NCI-H510A treated with DMSO at 0.1 percent for 48 hours (cell line): ENCODE measurements at places on chromosomes 5 and 9.

GRCh38 chr9:128892221-128892921, 10.4 kb downstream of the LRRC8A start:
- DNase-seq = no peak

DNA sequence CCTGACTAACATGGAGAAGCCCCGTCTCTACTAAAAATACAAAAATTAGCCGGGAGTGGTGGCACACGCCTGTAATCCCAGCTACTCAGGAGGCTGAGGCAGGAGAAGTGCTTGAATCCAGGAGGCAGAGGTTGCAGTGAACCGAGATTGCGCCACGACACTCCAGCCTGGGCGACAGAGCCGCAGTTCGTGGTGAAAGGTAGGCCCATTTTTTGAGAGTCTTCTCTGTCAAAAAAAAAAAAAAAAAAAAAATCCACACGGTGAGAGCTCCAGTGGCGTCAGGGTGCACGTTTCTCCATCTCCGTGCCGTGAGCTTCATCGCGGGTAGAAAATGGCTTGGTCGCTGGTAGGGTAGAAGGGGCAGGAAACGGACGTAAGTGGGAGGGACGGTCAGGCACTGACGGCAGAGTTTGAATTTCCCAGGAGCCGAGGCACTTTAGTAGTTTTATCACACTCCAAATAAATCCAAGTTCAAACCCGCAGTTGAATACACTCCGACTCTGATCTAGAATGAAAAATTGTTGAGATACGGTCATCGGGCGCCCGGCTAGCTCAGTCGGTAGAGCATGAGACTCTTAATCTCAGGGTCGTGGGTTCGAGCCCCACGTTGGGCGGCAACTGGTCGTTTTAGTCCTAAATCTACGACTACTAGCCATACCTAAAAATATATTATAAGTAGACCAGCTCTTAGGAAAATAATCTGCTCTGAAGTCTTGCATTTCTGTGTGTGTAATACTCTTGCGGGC, 2.4 kb upstream of the TRIM7 start:
- DNase-seq = no peak

DNA sequence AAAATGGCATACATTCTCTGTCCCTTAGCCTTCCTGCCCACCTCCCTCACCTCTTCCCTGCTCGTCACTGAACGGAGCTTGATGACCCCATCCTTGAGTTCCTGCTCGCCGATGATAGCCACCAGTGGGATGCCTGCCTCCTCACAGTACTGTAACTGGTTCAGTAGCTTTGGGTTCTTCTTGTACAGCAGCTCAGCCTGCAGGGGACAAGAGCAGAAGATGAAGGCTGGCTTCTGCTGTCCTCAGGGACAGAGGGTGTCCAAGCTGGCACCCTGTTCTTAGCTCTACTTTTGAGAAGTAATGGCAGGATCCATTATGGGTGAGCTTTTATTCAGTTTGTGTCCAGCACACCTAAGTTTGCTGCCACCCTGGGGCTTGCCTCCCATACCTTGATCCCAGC, 1.3 kb upstream of the DND1 start:
- no peak for DNase-seq

DNA sequence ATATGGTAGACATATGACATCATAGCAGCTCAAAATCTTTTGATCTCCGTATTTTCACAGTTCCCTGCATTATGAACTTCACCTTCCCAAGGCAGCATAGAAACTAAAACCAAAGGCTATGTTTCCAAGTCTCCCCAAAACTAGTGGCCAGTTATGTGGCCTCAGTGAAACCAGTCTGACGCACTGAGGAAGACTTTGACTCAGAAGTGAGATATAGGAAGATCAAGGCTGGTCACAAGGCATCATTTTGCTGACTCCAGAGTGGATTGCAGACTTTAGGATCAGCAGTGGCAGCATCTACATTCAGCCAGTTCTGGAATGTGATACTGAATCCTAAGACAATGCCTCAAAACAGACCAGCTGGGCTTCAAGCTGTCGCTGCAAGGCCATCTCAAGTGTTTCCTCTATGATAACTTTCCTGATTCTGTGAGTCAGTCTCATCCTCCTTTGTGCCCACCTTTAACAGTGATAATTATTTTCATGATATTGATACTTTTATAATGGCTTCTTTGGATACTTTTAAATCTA, 34.4 kb upstream of the ELL2 start:
- no peak for DNase-seq

GRCh38 chr5:179758955-179759354, 26.3 kb downstream of the MAML1 start:
- no peak for DNase-seq

DNA sequence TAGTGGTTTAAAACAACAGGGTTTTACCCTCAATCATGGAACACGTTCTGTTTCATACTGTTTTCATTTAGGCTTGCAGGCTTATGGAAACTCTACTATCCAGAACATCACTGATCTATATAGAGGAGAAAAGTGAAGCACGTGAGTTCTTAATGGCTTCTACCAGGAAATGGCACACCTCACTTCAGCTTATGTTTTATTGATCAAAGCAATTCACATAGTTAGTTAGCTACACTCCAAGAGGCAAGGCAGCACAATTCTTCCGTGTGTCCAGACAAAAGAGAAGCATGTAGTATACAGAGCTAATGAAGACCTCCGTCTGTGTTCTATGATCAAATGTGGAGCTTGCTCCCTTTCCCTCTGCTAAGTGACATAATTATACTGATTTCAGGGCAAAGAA, 353.3 kb upstream of the CD180 start:
- peak; percentile 27 for DNase-seq

DNA sequence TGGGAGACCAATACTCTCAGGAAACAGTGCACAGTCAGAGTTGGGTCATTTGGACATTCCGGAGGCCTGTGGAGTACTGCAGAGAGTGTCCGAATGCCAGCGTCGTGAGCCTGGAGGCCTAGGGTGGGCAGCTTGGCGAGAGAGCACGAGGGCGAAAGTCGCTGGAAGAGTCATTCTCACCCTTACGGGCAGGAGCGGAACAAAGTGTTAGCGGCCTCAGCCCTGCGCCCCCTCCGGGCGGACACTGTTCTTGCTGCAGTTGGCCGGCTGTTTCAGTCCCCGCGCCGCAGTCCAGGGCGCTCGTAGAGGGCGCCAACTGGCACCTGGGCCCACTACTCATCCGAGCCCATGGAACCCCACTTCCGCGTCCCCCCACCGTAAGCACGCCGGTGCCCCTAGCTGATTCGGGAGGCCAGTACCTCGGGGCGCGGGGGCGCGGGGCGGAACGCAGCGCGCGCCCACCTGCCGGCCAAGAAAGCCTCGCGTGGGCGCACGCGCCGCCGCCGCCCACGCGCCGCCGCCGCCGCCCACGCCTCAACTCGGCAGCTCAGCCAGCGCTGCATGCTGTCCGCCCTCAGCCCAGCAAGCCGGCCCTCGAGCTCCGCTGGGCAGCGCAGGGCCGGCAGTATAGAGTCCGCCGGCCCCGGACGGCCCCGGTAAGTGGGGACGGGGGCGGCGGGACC, 99.7 kb upstream of the CCL21 start:
- no peak for DNase-seq

DNA sequence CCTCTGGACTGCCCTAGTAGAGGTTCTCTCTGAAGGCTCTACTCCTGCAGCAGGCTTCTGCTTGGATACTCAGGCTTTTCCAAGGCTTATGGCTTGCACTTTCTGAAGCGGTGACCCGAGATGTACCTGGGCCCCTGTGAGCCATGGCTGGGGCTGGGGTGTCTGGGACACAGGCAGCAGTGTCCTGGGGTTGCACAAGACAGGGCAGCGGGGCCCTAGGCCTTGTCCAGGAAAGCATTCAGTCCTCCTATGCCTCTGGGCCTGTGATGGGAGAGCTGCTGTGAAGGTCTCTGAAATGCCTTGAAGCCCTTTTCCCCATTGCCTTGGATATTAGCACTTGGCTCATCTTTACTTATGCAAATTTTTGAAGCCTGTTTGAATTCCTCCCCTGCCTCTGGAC, 192.2 kb downstream of the YTHDC2 start:
- no peak for DNase-seq

GRCh38 chr9:135827301-135827700, 80.0 kb downstream of the CAMSAP1 start:
- DNase-seq = no peak

DNA sequence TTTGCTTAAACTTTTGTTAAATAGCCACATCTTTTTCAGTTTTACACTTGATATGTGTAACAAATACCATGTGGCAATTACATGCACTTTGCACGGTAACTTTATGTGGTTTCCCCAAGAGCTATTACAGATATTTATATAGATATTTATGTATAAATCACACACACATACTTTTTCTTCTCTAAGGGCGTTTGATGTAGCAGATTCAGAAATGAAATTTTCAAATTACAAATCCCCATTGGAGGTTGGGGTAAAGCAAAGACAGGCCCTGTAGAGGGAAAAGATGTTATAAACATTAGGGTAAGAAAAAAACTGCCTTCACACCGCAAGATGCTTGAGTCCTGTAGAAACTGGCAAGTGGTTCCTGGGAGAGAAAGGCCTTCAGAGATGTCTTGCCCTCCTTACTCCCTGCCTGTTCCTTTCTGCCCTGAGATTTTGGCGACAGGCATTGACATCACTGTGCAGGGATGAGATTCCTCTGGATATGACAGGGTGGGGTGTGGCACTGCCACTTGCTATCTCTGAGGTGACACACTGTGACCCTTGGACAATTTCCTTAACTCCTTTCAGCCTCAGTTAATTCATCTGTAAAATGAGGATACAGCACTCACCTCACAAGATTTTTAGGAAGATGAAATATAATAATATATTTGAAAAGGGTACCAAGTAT, 177.9 kb upstream of the TUT7 start:
- DNase-seq = no peak

GRCh38 chr5:141788296-141788970, 89.8 kb downstream of the PCDH1 start:
- no peak for DNase-seq

- no peak for DNase-seq
Measured at GRCh38 chr5:73135021-73135420, 14.6 kb downstream of the TMEM171 start.

DNA sequence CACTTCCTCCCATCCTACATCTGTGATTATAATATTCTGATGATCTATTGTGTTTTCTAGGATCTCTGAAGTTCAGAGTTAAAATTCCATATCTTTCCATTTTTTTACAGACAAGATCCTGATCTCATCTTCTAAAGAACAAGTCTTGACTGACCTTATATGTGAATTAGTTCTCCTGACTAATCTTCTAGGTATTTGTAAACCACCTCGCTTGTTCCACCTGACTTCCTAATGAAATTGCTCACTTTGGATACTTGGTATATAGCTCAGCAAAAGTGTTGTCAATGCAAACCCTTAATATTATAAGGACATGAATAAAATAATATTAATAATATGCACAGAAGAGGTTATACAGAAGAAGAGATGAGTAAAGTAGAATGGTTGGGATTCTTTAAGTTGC, 68.2 kb upstream of the NR4A3 start:
- no peak for DNase-seq

DNA sequence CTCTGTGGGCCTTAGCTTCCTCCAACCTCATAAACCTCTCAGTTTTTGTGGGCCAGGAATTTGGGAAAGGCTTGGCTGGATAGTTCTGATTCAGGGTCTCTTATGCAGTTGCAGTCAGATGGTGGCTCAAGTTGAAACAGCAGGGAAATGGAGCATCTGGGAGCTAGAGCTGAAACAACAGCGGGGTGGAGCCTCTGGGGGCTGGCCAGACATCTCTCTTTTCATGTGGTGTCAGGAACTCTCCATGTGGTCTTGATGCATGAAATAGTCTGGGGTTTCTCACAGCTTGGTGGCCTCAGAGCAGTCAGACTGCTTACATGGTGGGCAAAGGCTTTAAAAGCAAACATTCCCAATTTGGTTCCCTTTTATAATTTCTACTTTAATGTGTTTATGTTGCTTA, 13.5 kb downstream of the ZNF346 start:
- no peak for DNase-seq

DNA sequence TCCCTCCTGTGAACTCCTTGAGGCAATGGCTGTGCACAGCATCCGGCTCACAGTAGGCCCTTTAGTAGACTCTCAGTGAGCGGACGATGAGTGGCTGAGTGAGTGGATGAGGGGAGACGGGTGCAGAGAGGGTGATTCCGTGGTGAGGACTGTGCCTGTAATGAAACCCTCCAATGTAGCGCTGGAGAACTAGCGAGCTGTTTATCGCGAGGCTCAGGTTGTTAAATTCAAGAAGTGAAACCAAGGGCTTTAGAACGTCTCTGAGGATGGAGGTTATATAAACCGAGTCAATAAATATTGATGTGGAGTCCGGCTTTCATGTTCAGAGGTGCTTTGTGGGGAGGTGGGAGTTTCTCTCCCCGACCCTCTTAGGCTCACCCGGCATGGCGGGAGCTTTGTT, 53.2 kb downstream of the NSG2 start:
- no peak for DNase-seq

DNA sequence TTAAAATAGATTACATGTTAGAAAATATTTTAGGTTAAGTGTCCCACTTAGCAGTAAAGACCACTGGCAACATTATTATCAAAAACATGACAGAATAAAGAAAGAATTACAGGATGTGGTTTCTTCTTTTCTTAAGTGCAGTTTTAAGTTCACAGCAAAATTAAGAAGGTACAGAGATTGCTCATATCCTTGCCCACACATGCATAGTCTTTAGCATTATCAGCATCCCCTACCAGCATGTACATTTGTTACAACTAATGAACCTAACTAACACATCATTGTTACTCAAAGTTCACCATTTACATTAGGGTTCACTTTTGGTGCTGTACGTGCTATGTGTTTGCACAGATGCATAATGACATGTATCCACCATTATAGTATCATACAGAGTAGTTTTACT, 837.7 kb upstream of the CDH9 start:
- DNase-seq = no peak

DNA sequence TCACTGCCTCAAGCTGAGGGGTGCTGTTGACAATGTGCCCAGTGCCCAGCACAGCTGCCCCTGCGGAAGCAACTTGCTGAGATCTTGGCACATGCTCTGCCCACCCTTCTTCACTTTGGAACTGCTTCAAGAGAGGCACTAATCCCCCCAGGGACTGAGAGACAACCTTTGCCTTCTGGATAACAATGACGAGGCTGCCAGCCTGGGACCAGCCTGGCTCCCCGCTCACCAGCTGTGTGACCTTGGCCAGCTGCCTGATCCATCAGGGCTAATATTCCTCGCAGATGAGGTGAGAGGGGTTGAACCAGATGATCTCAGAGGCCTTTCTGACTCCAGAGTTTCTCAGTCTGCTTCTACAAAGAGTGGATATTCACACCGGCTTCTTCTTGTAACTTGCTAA, 81.0 kb downstream of the SHB start:
- no peak for DNase-seq

DNA sequence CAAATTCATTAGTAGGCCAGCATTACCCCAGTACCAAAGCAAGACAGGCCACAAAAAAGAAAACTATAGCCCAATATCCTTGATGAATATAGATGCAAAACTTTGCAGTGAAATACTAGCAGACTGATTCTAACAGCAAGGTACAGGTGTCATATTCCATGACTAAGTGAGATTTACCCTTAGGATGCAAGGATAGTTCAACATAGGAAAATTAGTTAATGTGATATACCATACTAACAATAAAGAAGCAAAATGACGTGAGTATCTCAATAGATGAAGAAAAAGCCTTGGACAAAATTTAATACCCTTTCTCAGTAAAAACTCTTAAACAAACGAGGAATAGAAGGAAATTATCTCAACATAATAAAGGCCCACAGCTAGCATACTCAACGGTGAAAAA, 13.3 kb downstream of the ZNF131 start:
- DNase-seq = no peak
